ENCODE measurements at places on chromosomes 12 and 14.

DNA sequence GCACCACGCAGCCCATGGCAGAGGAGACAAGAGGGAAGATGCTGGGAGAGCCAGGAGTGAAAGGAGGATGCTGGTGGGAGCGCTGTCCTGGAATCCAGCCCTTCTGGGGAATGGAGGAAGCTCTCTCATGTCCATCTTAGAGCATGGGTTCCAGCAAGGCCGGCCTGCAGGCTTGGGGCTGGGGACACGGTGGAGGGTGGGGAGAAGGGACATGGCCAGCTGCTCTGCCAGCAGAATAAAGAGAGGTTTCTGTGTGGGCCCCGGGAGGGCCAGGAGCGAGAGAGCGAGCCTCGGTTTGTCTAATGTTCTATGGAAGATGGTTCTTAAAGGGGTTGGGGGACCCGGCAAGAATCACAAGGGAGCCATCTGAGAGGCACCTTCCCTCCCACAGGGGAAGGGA, 60.2 kb downstream of the RIMBP2 start:
- no peak for DNase-seq

GRCh38 chr14:50082308-50082742, 34.0 kb downstream of the VCPKMT start:
- DNase-seq, result no peak

DNA sequence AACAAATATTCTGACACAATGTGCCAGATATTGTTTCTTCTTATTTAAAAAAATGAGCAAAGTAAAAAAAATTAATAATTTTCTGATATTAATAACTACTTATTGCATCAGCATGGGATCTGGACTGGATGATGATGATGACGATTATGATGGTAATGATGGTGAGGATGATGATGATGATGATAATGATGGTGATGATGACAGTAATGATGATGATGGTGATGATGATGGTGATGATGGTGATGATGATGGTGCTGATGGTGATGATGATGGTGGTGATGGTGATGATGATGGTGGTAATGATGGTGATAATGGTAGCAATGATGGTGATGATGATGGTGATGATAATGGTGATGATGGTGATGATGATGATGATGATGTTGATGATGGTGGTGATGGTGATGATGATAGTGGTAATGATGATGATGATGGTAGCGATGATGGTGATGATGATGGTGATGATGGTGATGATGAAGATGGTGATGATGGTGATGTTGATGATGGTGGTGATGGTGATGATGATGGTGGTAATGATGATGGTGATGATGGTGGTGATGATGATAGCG, 94.0 kb downstream of the SRRM4 start:
- no peak for DNase-seq

DNA sequence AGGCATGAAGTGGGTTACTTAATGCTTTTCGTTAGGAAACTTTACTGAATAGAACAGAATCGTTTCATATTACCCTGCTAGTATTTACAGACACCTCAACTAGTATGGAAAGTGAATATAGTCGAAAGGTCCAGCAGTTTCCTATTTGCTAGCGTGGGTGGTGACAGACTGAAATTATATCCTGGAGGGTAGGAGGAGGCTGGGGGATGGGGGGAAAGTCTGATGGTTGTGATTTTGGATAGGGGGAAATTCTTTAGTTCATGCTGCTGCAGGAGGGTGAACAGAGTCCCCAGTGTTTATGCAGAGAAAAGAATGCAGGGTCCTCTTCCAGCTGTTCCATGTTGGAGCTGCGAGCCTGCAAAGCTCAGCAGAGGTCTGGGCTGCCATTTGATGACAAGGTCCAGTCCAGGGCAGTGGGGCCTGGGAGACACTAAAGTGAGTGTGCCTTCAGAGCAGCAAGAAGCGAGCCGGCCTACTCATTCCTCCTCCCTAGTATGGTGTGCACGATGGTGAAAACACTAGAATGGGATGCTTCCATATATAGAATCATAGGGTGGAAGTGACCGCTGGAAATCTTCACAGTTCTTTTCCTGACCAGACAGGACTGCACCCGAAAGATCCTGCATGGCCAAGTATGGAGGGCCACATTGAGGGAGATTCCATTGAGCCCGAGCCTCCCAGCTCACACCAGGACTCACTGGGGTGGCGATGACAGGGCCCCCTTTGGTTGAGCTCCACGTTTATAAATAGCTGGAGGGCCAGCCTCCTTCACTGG, 2.1 kb downstream of the SAMD4A start:
- DNase-seq, result no peak

GRCh38 chr14:73935666-73936065, 14.2 kb downstream of the FAM161B start:
- no peak for DNase-seq
